Heart left ventricle (tissue), 16 donors: ENCODE measurements at places on chromosomes 7 and 10. TPM values are rescaled to one million over a fixed set of nuclear protein-coding genes. Genes with fewer than 3 reads are reported as not detected.

Gene ZNF425
- 0.27 TPM for polyA plus RNA-seq

DNA sequence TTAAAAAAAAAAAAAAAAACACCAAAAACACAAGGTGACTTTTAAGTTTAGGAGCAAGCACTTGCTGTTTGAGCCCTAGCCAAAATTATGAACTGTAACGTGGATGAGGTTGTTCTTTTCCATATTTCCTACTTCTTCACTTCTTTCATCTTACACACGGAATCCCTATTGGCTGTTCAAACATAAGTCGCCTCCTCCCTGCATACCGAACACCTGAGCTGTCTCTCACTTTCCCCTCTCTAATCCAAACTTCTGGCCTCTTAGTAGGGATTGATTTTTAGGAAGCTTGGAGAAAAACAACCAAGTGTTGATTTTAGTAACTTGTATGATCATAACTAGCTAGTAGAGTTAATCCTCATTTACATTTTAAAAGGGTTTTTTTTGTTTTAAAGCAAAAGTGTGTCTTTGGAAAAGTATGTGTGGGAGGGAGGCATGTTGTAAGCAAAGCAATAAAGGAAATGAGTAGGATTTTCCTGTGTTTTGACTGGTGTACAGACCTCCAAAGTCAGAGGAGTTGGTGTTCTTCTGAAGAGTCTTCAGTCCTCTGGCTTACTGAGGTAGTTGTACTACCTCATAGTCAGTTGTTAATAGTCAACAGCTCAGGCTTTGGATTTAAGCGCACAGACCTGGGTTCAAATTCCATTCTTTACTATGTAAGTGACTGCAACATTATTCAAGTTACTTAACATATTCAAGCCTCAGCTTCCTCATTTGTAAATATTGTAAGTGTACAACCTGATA is 39.3 kb downstream of the RABGEF1 start:
- no peak for DNase-seq

GRCh38 chr7:148979827-148980226 is 48.5 kb downstream of the PDIA4 start:
- no peak for DNase-seq

DNA sequence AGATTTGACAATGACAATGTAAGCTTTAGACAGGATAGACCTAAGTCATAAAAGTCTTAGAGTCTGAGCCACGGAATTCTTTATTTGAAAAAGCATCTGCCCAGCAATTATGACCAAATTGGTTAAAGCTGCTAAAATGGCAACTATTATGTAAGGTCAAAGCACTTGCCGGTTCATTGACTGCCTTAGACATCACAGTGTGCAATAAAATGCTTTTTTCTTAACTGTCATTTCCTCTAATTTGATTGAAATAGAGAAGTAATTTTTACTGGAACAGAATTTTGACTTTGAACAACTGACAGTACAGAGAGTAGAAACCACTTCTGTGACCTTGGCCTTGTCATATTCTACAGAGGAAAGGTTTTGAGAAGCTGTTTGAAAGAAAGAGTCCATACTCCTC is 142.9 kb downstream of the THSD7A start:
- DNase-seq: no peak

Gene SKIDA1
- polyA plus RNA-seq: 0.61 TPM
